Left ventricle myocardium superior (tissue), 1 donor: ENCODE measurements at places on chromosomes 1 and 21. TPM values are rescaled to one million over a fixed set of nuclear protein-coding genes. Genes with fewer than 3 reads are reported as not detected.

Gene MAGI3
- total RNA-seq: 5.8 TPM

Gene FASLG
- total RNA-seq: 0.12 TPM

Gene HES4
- 39.4 TPM for total RNA-seq

Gene MAP10
- total RNA-seq: 2.6 TPM

Gene AQP10
- 0.27 TPM for total RNA-seq
